ENCODE measurements at places on chromosomes 1 and 21. TPM values are rescaled to one million over a fixed set of nuclear protein-coding genes. Genes with fewer than 3 reads are reported as not detected.

Gene DNAJC8
- total RNA-seq = 21.5 TPM

Gene FCGR2B
- 0.81 TPM for total RNA-seq

Gene EDARADD
- 8.3 TPM for total RNA-seq

Gene LHX8
- not detected for total RNA-seq

Gene RXFP4
- total RNA-seq = not detected

Gene GPATCH4
- 11.8 TPM for total RNA-seq

Gene SUSD4
- not detected for total RNA-seq

GRCh38 chr1:32991819-32992488 is 27.3 kb upstream of the RNF19B start:
- DNase-seq = no peak

GRCh38 chr1:244651956-244652622 is 837 bp upstream of the DESI2 start:
- no peak for DNase-seq

DNA sequence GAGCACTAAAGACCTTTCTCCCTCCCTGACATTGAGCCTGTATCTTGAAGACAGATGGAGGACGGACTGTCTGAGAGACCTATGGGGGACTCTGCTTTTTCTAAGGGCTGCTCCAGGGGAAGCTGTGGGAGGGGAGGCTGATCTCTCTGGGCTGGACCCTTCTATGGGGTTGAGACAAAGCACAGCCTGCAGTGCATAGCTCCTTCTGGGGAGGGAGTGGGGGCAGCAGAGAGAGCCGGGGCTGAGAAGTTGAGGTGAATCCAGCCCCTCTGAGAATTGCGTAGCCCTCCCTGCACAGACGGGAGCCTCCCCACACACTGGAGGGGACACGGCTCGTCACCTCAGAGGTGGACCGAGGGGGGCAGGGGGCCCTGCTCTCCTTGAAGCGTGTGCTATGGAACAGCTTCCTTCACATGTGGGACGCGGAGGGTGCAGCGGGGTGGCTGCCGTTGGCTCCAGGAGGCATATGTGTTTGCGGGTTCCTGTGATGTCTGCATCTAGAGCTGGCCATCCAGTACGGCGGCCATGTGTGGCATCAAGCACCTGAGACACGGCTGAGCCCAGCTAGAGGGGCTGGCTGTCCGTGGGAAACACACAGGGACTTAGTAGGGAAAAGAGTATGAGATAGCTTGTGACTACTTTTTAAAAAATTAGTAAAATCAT is 299.1 kb downstream of the CAMTA1 start:
- DNase-seq = no peak

DNA sequence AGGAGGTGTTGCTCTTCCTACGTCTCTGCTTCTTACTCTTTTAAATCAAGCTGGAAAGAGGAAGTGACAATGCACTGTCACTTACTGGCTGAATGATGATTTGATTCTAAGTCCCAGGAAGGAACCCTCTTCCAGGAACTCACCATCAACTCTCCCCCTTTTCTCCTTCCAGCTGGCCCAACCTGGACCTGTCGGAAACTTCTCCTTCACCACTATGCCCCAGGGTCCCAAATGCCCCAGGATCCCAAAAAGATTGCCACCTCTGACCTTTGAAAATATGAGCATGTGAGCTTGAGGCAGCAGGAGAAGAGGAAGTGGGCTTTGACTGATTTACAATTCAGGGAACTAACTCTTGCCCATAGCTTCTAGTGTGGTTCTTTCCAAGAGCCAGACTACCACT is 5.3 kb upstream of the ADAMTS5 start:
- no peak for DNase-seq

DNA sequence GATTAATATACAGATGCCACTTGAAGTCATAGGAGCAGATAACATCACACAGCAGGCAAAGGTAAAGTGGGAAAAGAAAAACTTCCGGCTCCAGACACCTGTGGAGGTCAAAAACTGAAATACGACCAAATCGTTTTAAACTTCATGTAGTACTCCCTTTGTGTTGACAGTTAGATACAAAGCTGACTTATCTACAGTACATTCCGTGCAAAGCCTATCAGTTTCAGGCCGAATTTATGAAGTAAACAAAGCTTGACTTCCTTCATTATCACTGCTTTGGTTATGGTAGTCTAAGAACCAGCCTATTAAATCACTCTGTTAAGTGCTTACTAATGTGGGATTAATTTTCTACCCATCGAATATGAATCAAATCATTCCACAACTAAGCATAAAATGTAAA is 156.3 kb downstream of the SMYD3 start:
- no peak for DNase-seq

DNA sequence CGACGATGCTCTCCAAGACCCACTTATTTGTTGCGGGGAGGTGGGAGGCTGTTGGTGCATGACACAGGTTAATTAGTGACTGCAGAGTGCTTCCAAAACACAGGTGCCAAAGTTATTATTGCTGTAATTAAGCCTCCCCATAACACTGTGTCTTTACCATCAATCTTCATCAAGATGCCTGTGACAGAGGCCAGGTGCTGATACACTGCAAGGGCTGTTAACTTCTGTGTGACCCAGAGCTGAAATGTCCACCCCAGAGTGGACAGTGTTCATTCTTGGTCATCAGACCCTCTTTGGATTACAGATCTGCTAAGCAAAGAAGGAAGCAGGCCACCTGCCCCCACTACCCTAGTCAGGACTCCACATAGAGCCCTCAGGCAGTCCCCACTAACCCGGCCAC is 55.5 kb downstream of the CAPN8 start:
- DNase-seq = no peak

GRCh38 chr1:48523558-48523957 is 51.6 kb upstream of the SPATA6 start:
- DNase-seq = no peak

GRCh38 chr1:6688001-6688400 is 13.6 kb downstream of the DNAJC11 start:
- no peak for DNase-seq

DNA sequence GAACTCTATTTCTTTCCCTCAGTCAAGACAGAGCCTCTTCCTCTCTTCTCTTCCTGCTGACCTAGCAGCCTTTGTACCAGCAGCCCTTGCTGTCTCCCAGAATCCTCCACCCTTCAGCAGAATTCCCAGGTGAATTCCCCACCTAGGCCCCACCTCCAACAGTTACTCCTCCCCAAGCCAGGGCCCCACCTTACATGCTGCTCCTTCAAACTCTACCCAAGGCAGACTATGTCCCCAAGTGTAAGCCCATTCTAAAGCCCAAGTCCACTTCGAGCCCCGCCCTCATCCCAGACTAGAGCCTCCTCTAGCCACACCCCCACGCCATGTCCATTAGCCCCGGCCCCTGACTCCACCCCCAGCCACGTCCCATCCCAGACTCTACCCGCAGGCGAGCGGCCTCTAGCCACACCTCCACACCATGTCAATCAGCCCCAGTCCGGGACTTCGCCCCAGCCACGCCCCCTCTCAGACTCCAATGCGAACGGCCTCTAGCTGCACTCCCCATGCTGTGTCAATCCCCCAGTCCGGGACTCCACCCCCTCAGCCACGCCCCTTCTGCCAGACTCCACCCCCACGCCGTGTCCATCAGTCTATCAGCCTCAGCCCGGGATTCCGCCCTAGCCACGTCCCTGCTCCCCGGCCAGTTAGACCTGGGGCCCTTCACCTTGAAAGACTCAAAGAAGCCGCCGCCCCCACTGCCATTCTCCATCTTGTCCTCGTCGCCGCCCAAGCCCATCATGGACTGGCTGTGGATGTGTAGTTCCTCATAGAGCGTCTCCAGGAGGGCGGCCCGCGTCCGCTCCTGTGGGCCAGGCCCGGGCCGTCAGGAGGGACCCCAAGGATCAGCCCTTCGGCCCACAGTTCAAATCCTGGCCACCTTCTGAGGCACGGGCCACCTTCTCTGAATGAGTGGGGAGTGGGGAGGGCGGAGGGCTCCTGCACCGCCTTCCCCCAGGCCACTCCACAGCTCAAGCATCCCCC is 61.3 kb downstream of the RAP1GAP start:
- DNase-seq = no peak

DNA sequence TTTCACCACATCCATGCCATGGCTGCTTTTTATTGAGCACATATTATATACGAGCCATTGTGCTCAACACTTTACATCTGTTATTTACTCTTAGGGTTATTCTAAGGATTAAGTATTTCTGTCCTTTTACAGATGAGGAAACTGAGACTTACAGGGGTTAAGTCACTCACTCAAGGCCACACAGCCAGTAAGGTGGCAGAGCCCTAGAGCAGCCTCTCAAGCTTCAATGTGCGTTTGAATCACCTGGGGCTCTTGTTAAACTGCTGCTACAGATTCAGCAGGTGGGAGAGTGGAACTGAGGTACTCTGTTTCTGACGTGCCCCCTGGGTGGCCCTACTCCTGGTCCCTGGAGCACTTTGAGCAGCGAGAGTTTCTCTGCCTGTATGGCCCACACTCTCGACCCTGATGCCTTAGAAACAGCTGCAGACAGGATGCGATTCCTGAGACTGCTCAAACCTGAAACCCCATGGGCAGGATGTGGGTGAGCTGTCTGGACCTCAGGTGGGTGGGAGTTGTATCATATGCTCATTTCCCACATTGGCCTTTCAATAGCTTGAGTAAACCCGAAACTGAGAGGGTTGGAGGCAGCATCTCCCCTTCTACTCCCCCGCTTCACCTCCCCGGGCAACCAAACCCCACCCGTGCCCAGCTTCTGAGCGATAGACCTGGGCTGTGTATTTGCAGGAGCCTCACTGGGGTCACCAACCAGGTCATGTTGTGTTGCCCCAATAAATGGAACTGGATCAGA is 59.3 kb downstream of the MAN1C1 start:
- no peak for DNase-seq

- DNase-seq = no peak
Observed at GRCh38 chr1:54874079-54874830, 12.7 kb downstream of the DHCR24 start.

- no peak for DNase-seq
Observed at GRCh38 chr1:57632401-57632800, 208.5 kb upstream of the DAB1 start.

DNA sequence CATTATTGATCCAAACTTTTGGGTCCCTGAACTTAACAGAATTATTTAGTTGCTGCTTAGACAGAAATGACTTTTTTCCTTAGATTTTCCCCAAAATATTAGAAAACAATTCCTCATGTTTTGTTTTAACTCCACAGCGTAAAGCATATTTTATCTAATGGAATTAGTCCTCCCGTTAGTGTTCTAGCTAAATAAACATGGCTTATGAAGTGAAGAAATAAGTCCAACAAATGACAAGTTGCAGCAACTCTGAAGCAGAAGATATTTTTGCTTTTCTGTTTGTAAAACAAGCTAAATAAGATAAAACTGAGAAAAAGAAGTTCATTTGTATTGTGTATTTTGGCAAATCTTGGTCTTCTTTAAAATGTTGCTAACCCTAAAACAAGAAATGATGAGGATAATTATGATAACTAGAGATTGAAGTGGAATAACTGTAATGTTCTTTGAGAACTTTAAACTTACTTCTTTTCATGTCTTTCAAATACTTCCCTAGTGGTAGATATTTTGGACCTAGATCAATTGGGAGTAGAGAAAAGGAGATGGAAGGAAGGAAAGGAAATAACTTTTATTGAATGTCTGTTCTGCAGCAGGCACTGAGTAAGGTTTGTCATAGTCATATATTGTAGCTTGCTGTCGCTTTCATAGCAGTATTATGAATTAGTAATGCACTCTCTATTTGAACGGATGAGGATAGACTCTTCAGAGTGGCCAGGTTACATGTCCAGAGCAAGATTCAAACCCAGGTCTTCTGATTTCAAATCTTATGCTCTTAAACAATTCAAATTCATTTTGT is 12.5 kb downstream of the NFIA start:
- DNase-seq = no peak

- no peak for DNase-seq
Observed at GRCh38 chr1:13627127-13627526, 43.5 kb downstream of the PDPN start.

DNA sequence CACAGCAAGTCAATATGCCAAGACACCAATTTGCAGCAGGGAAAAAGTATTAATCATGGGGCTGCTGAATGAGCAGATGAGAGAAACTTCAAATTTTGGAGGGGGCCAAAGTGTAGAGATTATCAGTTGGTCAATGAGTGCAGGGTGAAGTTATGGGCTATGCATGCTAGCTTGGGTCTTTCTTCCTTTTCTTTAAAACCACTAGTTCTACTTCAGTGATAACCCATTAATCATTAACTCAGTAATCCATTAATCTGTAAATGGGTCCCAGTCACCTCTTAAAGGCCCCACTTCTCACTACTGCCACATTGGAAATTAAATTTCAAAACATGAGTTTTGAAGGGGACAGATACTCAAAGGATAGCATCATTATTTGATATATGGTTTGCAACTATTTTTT is 688.6 kb upstream of the ADGRL4 start:
- DNase-seq = no peak

DNA sequence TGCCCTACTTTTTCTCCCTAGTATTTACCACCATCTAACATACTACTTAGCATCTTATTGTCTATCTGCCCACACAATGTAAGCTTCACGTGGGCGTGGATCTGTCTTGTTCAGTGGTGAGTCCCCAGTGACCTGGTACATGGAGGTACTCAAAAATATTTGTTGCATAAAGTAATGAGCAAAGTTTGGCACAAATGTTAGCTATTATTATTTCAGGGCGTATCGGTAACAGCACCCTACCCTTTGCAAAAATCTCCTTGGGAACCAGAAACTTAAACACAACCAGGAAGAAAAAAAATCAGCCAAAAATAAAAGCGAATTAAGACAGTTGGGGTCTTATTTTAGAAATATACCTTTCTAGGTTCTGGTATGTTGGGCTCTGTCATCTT is 454 bp upstream of the NENF start:
- peak; percentile 13 for DNase-seq

- no peak for DNase-seq
Observed at GRCh38 chr1:208965351-208965750, 618.2 kb upstream of the CAMK1G start.

- peak; percentile 31 for DNase-seq
Observed at GRCh38 chr1:3614755-3615742, 3.7 kb upstream of the MEGF6 start.

- no peak for DNase-seq
Observed at GRCh38 chr1:10537082-10537766, 62.5 kb downstream of the PEX14 start.

GRCh38 chr1:152768847-152769533 is 6.0 kb upstream of the LCE1F start:
- DNase-seq = no peak

DNA sequence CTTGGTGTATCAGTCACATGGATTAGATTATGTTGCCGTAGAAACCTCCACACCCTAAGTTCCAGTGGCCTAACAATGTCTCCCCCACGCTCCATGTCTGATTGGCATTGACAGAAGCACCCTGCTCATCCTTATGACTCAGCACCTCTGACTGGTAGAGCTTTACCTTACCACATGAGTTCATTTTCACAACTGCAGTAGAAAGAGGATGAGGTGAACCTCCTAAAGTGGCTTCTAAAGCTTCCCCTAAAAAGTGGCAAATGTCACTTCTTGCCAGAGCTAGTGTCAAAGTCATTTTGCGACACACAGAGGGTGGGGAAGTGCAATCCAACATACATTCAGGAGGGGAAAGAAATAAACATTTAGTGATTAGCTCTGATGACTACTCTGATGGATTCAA is 30.6 kb upstream of the LYPD8 start:
- DNase-seq = no peak

DNA sequence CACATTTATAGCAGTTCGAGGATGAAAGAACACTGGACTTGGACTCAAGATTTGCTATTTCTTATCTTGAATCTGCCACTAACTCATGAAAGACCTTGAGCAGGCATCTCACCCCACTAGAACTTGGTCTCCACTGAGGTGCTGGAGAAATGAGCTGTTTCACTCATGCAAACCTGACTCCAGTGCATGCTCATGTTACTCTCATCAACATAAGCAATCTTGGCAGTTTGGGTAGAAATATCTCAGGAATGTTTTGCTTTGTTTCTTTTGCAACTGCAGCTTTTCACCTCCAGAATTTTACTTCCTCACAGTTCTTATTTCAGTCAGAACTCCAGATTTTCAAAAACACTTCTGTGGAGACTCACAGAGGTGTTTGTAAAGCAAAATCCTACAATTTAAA is 46.2 kb upstream of the DAB1 start:
- no peak for DNase-seq
